Spinal cord (tissue), 10 donors: ENCODE measurements at places on chromosomes 4 and X.
A peak's percentile ranks its signal among the peaks of the same experiment; 100 is the strongest.

DNA sequence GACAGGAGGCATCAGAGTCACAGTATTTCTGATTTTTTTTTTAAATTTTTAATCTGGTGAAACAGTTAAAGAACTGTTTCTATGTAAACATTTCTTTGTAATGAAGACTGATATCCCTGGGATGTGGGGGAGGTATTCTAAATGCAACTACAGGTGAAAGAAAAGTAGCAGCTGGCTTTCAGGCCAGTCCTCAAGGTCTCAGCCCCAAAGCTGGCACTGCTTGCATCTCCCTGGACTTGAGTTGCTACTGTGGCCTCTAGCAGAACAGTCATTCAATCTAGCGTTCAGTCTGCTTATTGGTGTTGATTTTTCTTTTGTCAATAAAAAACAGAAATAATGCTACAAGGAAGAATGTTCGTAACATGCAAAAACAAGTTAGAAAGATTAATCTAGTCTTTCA is 4.9 kb downstream of the MBNL3 start:
- no peak for DNase-seq

GRCh38 chr4:125639182-125639621 is 324.4 kb downstream of the FAT4 start:
- no peak for DNase-seq

DNA sequence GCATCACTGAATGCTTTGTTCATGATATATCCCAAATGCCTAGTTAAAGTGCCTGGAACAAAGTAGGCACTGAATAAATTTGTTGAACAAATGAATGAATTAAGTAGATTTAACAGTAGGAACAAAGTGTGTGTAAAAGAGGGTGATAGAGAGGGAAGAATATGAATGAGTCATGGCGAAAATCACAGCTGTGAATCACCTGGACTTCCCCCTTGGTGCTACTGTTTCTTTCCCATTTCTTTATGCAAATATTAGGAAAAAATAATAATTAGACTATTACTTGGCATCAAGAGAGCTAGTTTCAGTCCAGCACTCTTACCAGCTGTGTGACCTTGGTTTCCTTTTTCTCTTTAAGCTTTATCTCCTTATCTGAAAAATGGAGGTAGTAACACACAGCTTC is 9.2 kb downstream of the SPIN3 start:
- DNase-seq, result no peak

DNA sequence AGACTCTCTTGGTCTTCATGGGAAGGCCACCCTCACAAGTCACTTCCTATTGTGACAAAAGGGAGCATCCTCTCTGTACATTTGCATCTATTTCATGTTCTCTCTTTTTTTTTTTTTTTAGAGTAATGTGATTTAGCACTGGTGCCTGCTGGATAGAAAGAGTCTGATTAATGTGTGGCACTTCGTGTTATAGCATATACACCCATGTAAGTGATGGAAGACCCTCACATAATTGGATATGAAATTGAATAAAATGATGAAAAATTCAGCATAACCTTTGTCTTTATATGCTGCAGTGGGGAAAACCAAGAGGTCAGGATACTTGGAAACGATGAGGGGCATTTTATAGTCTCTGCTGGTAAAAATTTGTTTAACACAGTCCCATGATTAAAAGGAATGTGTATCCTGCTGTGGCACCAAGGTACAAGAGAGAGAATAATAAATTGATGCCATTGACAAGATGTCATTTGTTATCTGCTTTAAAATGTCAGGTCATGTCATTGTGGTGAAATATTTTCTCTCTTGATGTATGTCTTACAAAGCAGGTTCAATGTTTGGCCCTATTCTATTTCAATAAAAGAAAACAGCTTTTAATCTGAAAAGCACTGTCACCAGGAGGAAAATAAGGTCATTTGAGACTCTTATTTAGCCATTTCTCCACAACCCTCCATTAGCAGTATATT is 1115.4 kb downstream of the STPG2 start:
- DNase-seq, result no peak

DNA sequence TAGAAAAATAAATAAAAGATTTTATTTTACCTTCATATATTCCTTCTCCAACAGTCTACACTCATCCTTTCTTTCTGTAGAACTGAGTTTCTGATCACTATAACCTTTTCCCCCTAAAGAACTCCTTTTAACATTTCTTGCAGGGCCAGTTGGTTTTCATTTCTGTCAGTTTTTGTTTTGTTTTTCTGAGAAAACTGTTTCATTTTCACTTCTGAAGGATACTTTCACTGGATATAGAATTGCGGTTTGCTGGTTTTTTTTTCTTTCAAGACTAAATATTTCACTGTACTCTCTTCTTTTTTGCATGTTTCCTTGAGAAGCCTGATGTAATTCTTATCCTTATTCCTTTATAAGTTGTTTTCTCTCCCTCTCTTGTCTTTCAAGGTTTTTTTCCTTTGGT is 90.4 kb upstream of the EOLA2 start:
- no peak for DNase-seq

GRCh38 chrX:10095698-10096432 is 60.9 kb upstream of the CLCN4 start:
- DNase-seq, result no peak

GRCh38 chr4:8229331-8229975 is 30.4 kb downstream of the SH3TC1 start:
- no peak for DNase-seq

DNA sequence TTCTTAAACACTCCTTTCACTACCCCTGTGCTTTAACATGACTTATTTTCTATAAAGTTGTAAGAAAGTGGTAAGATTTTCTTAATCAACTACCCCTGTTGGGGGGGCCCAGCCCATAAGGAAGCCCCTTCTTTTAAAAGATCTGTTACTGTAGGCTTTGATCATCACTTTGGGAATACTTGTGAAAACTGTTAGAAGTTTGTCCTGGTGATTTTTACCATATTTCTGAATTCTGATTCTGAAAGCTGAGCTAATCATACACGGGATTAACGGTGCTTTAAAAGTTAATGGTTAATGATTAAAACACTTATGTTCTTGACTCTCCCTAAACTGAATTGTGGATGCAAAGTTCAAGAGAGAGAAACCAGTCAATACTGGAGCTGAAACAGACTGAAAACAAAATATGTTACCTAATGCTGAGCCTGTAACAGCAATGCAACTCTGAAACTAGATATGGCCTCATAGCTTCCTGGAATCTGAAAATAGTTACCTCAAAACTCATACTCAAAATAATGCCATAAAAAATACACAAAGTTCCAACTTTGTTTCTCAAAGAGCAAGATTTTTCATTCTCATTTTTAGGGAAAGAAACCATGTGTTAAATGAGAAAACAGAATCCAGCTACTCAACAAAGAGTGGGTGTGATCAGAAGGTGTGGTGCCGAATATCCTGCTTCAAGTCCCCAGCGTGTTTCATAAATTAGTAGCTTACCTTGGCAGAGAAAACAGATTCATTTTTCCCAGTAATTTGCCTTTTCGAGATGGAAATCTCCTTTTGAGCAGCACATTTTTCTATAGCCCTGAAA is 31.6 kb downstream of the ADH7 start:
- DNase-seq, result no peak

DNA sequence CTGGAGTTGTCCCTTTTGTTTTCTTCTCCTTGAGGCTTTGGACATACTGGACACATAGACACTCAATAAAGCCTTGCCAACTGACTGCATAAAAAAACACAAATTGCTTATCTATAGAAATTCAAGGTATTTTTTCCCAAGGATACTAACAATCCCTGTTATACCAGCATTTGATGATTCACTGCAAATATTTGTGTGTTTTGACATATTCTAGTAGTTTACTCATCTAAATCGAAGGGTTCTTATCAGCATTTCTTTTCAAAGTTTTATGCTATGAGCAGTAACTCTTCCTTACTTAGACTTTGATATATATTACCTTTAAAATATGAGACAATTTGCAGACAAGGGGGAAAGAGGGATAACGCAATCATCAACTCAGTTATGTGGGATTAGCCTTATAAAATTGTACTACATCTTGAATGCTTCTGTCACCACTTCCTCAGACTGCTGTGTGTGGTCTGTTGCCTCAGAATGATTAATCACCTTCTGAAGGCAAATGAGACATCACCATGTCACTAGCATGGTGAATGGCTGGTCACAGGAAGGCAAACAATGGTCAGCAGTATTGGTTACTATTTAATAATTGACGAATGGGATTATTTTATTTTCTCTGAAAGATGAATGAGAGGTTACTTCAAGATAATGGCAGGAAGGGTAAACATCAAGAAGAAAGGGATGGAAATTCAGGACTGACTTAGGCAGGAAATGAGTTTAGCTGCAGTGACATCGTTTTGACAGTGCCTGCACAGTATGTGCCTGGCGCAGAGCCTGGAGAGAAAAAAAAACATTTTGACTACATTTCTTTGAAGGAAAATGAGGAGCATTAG is 544.3 kb upstream of the CNKSR2 start:
- peak; percentile 76 for DNase-seq

- DNase-seq, result no peak
Measured at GRCh38 chrX:10901290-10901633, 209.9 kb upstream of the HCCS start.
